Stimulated activated CD8-positive, alpha-beta memory T cell treated with anti-CD3 and anti-CD28 coated beads, Interleukin-7, amount 100 ng/mL, for 1 hour (primary cell): ENCODE measurements at places on chromosomes 2 and 18.

DNA sequence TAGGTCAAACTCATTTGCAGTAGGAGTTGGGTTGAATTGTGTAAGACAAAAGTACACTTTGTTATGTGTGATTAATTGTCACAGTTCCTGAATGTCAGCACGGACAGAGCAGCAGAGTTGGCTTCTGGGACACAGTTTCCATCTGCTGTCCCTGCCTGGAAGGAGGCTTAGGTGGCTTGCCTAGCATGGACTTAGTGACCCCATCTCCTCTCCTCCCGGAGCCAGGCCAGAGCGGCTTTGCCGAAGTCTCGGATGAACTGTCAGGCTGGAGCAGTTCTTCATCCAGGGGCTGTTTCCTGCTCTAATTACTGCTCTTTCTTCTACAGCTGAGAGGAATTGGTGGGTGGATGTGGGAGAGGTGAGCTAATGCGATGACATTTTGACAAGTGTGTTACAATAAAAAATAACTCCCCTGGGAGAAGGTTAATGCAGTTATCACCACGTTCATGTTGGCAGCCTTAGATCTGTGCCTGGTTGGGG lies 102.0 kb downstream of the SH3RF3 start:
- DNase-seq, result no peak

- no peak for DNase-seq
Measured at GRCh38 chr2:54772531-54772930, 49.1 kb downstream of the EML6 start.

DNA sequence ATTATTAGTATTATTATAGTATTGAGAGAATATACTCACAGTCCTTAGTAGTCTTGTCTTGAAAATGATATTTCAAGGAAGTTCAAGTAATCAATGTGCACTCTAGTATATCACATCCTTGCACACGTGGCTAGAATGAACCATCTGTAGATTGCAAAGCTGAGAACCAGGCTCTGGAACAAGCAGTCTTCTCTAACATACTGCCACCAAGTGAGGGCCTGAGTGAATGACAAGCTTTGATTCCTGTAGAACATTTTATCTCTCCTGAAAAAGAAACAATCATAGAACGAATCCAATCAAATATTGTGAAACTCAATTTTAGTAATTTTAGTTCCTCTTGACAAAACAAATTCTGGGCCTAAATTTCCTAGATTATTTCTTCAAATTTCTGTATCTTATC lies 55.3 kb upstream of the SULT1C3 start:
- DNase-seq, result no peak

- DNase-seq, result no peak
Measured at GRCh38 chr18:54749291-54749690, 79.0 kb upstream of the RAB27B start.

DNA sequence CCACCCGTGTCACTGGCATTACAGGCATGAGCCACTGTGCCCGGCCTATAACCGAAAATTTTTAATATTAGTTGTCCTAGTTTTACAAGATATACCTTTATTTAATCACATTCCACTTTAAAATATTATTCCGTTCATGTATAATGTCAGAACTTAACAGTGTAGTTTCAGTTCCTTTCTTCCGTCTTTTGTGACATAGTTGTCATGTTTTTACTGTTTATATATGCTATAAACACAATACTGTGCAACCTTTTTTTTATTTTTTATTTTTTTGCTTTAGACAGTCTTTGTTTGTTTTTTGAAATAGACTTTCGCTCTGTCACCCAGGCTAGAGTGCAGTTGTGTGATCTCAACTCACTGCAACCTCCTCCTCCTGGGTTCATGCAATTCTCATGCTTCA lies 129.5 kb upstream of the TTC27 start:
- DNase-seq, result no peak

DNA sequence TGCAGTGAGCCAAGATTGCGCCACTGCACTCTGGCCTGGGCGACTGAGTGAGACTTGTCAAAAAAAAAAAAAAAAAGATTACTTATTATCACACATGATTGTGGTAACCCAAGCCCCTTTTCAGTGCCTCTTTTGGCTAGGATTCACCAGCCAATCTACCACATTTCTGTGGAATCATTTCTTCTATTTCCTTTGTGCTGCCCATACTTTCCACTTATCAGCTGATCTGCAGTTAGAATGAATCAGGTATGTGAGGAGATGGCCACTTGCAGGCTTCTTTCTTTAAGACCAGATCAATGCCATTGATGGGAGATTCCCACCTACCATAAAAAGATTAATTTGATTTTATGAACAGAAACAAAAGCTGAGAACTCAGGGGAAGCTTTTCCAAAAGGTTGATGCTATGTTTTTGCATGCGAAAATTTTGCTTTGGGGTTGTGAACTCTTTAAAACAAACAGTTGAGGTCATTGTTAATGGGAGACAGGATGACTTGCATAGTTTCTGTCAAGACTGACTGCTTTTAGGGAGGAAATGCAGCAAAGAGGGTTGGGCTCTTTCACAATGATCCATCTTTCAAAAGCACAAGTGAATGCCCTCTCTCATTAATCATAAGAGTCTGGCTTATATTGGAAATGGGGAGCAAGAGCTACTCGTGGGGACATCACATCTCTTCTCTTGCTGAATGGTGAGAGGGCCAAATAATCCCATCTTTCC lies 66.9 kb upstream of the CYP26B1 start:
- DNase-seq, result no peak

GRCh38 chr18:75307530-75307929 lies 96.9 kb downstream of the TSHZ1 start:
- no peak for DNase-seq

- no peak for DNase-seq
Measured at GRCh38 chr2:147863835-147864234, 19.0 kb downstream of the ACVR2A start.
